Heart left ventricle (tissue), 16 donors: ENCODE measurements at places on chromosomes 2 and 18.

DNA sequence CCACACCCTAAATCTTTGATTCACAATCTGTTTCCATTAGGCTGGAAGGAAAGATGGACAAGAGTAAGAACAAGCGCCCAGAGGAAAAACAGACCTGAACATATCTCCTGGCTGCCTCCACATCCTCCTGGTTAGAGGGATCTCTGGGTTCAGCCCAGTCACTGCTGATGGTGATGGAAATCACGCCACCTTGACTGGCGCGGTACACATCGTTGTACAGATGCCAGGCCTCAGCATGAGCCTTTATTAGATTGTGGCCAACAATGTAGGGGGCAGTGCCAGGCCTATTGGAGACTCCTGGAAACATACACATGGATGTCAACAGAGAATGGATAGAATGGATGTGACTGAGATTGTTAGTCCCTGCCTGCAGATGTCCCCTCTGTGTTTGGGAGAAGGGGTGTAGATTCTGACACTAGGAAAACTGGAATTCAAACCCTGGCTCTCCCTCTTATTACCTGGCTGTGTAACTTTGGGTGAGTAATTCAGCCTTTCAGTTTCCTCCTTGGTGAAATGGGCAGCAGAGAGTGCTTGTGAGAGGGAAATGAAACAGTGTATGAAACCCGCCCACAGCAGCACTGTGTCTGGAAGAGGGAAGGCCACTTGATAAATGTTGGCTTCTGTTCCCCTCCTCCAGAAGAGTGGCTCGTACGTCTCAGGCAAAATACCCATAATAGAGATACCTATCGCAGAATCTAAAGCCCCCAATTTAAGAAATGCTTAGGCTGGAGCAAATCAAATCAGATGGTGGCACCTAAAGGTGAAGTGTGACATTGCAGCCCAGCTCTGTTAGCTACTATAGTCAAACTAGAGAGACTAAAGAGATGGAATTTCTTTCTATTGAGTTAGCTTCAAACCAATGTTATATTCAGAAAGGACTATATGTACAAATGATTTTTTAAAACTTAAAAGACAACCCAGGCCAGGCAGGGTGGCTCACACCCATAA, 36.2 kb downstream of the LCT start:
- no peak for DNase-seq

DNA sequence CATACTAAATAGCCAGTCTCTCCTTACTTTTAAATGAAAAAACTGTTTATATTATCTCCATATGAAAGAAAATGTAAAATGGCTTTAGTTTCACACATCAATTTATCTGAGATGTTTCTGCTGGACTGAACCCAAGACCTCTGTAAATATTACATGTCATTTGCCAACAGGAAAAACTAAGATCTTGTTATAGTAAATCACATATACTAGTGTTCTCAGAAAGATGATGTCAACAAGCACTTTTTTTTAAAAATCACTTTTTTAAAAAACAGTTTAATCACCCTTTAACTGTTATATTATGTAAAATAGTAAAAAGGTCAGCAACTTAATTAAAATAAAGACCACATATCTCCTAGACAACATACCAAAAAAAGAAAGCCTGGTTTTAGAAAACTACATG, 46.3 kb downstream of the PTPN2 start:
- DNase-seq, result no peak

DNA sequence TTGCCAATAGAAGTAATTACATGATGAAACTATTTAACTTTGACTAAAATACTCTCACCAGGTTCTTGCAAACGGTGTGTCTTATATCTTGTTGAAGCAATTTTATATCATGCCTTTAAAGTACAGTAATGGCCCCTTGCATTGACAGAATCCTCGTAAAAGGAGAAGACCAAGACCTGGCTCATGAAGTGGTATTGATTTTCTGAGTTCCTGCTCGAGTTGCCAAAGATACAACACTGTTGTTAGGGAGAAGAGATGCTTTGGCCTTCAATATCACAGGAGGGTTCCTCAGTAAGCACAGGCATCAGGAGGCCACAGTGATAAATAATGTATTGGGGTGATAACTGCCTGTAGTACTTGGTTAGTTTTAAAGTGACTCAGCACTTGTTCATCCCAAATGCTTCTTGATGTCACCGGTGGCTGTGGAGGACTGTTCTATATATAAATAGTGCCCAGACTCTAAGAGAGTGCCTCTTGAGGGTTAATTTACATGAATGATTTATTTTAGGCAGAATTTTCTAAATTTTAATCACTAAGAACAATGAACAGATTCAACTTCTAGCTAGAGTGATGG, 571.7 kb upstream of the FANCL start:
- no peak for DNase-seq

DNA sequence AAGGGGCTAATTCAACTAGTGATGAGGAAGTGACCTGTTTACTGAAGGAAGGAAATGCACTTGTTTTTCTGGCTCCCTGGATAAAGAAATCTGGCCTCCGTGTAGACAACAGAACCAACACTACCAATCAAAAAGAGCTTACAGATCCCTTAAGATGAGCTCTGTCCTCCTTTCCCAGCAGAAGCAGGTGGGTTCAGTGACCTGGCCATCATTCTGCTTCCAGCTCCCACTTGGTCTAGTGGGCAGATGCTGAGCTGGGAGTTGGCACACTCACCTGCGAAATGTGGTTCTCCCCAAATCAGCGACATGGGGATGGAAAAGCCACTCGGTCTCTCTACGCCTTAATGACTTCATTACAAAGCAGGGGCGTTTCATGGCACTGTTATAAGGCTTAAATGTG, 132.6 kb downstream of the AFF3 start:
- DNase-seq, result no peak

DNA sequence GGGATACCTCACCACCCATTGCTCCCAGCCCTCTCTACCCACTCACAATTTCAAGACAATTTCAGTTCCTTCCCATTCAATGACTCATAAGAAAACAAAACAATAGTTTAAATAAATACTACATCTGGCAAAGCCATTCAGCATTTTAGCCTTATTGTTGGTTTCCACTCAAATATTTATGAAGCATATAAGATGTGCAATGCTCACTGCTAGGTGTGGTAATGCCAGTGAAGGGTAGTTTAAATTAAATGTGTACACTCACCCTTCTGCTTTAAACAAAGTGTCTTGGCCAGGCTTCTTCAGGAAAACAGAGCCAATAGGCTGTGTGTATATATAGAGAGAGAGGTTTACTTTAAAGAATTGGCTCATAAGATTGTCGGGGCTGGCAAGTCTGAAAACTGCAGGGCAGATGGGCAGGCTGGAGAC, 37.0 kb downstream of the INO80C start:
- DNase-seq, result no peak

GRCh38 chr2:8575038-8575833, 106.6 kb upstream of the ID2 start:
- DNase-seq, result no peak

GRCh38 chr2:54775710-54776109, 52.2 kb downstream of the EML6 start:
- no peak for DNase-seq

DNA sequence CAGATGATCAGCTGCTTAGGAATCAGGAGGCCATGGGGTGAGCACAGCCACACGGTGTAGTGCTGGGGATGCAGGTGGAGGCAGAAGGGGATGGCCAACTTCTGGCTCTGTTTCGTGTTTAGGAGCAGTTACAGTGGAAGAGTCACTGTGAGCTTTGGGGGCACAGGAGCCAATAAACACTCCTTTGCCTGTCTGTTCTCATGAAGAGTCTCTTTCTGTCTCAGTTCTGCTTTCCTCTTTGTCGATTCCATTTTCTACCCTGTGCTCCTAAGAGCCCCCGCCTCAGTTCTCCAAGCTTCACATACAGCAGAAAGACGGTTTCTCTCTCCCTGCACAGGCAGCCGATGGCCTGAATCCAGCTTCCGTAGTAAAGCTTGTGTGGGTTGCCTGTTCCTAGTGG, 21.0 kb upstream of the RRM2 start:
- no peak for DNase-seq
